ENCODE measurements at places on chromosomes 7 and 10. TPM values are rescaled to one million over a fixed set of nuclear protein-coding genes. Genes with fewer than 3 reads are reported as not detected.

DNAH11 gene
- not detected for polyA plus RNA-seq

DNA sequence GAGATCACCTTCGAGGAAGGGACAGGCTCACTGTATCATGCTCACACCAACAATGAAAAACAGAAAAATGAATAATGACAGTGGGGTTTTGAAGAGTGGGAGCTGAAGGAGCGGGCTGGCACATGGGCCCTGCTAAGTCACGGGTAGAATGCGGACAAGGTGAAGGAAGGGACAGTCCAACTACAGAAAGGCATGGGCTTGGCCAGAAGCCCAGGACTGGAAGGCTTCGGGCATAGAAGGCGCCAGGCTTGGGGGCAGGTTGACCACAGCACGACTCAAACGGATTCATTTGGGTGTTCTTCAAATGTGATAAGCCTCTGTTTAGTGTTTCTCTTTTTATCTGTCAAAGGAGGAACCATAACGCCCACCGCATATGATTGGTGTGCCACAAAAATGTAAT lies 509.5 kb downstream of the CCSER2 start:
- no peak for DNase-seq

DNA sequence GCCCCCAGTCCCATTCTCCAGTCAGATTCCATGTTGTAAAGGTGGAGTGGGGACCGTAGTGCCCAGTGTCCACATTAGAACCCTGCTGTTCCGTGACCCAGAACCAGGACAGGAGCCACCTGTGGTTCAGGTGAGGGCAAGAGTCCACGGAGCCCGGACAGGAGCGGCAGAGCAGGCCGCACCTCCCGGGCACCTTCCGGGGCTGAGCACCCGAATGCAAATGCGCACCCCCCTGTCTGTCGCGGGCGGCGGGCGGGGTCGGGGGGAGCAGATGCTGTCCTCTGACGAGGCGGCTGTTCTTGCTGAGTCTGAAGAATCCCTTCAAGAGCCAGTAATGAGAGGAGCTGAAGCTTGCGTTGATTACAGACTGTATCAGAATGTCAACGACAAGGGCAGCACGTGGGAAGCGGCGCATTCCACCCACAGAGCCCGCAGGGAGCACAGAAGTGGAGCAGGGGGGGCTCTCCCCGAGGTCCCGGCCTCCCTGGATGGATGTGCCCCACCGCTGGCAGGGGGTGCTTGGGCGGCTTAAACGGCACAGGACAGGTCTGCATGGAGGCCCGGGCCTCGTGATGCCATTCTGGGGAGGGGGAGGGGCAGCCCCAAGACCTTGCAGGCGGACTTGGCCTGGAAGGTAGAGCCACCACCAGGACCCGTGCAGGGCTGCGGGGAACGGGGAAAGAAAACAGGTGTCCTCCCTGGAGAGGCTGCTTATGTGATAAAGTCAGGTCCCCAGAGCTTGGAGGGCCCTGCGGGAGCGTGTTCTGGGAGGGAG lies 407.5 kb upstream of the RNF32 start:
- no peak for DNase-seq

DNA sequence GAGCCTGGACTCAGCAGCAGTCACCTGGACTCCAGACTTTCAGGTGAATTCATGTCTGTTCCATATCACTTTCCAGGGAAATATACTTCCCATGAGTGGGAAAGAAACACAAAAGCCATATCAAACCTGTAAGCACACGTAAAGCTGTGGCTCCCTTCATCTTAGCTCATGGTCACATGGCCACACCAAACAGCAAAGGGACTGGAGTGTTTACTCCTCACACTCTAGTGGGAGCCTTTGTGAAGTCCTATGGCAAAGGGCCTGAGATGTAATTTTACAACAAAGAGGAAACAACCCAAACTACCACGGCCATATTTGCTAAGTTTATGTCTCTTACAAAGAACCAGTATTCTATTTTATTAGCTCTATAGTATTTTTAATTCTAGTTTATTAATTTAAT lies 16.3 kb downstream of the SFTPA1 start:
- no peak for DNase-seq

ADAP1 gene
- polyA plus RNA-seq: 18.4 TPM

DNA sequence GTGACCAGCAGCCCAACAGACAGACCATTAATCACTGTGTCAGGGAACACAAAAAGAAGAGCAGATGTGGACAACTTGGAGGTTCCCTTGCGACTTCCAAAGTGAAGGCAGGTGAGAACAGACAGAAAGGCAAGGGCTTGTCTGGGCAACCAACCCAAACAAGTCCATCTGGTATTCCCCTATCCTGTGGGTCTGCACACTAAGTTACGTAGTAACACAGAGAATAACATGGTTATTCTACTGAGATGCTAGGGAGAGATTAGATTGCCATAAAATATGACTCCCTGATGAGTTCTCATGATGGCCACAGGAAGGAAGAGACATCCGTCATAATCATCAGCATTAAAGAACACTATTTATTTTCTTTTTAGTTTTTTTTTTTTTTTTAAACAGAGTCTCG lies 252.2 kb downstream of the CALN1 start:
- no peak for DNase-seq

GRCh38 chr7:143299840-143300239 lies 11.7 kb downstream of the CASP2 start:
- peak; percentile 69 for DNase-seq

GRCh38 chr7:32618987-32619386 lies 123.7 kb downstream of the AVL9 start:
- DNase-seq: no peak

DNA sequence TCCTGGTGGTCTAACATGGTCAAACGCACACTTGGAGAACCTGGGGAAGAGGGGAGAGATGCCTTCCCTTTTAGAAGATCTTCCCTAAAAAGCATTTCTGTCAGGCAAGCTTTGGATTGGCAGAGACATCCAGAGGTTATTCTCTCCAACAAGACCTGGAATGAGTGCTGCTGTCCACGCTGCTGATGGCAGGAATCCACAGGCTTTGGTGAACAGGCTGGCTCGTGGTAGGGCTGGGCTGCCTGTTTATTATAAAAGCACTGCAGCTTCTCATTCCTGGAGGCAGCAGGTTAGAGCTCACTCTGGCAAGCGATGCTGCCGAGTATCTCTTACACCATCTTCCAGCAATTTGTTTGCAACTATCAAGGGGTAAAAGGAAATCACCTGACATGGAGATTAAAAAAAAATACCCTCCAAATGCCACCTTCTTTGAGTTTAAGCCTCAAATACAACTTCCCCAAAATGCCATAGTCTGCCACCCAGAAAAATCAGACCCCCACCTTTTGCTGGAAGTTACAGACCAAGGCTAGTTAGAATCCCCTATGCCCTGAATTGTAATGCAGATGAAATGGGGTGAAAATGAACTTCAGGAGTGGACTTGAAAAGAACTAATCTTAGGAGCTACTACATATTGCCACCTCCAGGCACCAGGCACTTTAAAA lies 152.1 kb upstream of the KMT2E start:
- no peak for DNase-seq

DNA sequence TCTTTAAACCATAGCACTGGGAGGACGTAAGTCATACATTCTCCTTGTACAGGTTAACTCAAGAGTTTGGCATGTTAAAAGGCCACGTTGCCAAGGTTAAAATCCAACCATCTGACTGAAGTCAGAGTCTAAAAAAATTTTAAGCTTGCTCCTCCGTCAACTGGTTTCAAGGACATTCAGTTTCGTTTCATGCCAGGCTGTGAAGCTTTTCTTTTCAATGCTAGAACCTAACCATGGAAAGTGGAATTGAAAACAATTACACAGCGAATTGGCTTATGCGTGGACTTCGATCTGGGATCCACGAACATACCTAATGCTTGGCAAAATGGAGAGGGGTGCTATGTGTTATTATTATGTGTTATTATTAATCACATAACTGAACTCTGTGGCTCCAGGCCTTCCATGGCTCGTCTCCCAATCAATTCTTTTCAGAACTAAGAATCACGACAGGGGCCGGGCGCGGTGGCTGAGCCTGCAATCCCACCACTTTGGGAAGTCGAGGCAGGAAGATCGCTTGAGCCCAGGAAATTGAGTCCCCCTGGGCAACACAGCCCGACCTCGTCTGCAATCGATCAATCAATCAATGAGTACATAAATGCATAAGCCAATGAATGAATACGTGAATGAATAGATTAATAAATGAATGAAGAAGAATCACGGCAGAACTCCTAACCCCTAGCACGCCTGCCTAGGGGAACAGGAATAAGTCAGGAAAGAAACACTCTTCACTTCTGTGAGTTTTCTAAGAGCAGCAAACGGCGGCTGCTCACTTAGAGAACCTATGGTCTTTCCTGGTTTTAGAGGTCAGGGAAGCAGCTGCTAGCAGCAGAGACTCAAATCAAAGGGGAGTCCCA lies 733 bp upstream of the ARL5B start:
- no peak for DNase-seq

DNA sequence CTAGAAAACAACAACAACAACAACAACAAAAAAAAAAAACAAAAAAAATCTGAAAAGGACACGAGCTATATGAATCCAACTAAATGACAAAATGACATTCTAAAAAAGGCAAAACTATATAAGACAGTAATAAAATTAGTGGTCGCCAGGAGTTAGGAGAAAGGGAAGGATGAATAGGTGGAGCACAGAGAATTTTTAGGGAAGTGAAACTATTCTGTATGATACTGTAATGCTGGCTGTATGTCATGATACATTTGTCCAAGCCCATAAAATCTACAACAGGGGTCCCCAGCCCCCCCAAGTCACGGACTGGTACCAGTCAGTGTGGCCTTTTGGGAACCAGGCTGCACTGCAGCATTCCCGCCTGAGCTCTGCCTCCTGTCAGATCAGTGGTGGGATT lies 2.8 kb upstream of the PUS7 start:
- DNase-seq: no peak

GPR146 gene
- polyA plus RNA-seq: 3.8 TPM

- DNase-seq: no peak
Observed at GRCh38 chr10:96986200-96986856, 154.2 kb downstream of the LCOR start.

- DNase-seq: no peak
Observed at GRCh38 chr7:111368381-111369065, 193.8 kb downstream of the IMMP2L start.

GRCh38 chr10:67733511-67733910 lies 37.5 kb upstream of the CTNNA3 start:
- DNase-seq: no peak

GRCh38 chr7:68417659-68418058 lies 1180.6 kb upstream of the AUTS2 start:
- DNase-seq: no peak

NKX6-2 gene
- polyA plus RNA-seq: 0.66 TPM

- no peak for DNase-seq
Observed at GRCh38 chr7:73892003-73892999, 31.3 kb downstream of the TMEM270 start.

LIPA gene
- 102 TPM for polyA plus RNA-seq

DNA sequence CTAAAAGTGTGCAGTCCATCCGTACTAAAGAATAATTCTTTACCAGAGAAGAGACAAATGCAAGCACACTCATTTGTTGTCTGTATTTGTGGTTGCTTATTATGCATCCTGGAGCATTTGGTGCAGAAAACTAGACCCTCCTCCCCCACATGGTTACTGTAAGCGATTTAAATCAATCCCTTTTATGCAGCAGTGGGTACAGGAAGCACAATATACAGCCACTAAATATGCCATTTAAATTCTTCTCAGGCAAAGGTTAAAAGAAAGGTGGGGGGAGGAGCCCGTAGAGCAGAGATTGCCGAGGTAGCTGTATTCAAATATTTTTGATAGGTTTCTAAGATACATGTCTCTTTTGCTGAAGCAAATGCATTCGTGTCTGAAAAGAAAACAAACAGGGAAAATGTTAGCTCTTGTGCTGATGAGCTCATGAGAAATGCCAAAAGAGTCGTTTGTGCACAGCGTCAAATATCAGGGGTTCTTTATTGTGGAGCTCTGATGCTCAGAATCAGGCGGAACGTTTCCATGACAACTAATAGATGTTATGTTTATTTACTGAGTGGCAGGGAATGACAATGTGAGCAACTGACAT lies 131.3 kb upstream of the NPVF start:
- no peak for DNase-seq

- no peak for DNase-seq
Observed at GRCh38 chr7:49255054-49255453, 330.7 kb downstream of the CDC14C start.

- DNase-seq: no peak
Observed at GRCh38 chr7:90846192-90846591, 250.1 kb downstream of the CDK14 start.

GRCh38 chr10:62079885-62080559 lies 178.5 kb downstream of the ARID5B start:
- no peak for DNase-seq

DNA sequence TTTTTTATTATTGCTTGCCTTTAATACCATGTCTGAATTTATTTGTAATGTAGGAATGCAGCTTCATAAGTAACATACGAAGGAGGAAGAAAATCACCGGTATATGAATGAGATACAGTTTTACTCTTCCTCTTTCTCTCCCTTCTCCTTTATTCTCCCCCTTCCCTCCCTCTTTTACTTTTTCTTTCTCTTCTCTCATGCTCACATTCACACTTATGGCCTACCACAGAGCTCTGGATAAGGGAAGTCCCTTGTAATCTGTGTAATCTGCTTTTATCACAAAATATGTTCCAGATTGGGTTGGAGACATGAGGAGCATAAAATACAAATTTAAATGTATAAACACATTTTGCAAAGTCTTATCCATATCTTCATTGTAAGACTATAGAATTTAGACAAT lies 59.4 kb downstream of the MDFIC start:
- no peak for DNase-seq

DNA sequence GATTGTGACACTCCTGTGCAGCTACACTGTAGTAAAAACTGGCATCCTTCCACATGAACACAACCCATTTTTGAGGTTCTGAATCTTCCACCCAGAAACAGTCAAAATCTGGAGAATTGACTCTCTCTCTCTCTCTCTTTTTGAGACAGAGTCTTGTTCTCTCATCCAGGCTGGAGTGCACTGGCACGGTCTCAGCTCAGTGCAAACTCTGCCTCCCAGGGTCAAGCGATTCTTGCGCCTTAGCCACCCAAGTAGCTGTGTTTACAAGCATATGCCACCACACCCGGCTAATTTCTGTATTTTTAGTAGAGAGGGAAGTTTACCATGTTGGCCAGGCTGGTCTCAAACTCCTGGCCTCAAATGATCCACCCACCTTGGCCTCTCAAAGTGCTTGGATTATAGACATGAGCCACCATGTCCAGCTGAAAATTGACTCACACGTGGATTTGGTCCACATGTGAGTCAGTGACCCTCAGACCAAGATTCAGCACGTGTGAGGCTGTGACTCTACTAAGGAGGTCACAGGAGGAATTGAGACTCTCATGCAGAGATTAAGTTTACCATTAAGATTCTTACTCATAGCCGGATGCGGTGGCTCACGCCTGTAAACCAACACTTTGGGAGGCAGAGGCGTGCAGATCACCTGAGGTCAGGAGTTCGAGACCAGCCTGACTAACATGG lies 12.1 kb upstream of the ZNF107 start:
- no peak for DNase-seq

ZKSCAN5 gene
- 5.7 TPM for polyA plus RNA-seq

DNA sequence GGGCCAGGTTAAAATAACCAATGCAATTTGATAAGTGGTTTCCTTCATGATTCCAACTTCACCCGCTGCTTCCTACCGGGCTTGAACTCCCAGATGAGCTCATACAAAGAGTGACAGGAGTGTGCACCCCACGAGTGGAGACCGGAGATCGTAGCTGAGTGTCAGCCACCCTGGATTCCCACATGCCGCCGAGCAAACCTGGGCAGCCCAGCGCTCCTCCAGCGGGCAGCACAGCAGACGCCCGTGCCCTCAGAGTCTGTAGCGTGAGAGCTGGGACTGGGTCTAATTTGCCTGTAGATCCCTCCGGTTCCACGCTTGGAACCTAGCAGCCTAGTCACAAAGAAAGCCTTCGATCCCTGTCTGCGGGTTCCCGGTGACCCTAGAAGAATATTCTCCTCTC lies 476.1 kb upstream of the MGMT start:
- no peak for DNase-seq

TMEM178B gene
- 0.03 TPM for polyA plus RNA-seq

PRTFDC1 gene
- 0.93 TPM for polyA plus RNA-seq

SPDYE16 gene
- not detected for polyA plus RNA-seq
